HTR-8/SVneo (cell line): ENCODE measurements at places on chromosomes 3 and 15.

GRCh38 chr3:185900228-185900627 lies 37.6 kb downstream of the TRA2B start:
- DNase-seq: peak; percentile 96

DNA sequence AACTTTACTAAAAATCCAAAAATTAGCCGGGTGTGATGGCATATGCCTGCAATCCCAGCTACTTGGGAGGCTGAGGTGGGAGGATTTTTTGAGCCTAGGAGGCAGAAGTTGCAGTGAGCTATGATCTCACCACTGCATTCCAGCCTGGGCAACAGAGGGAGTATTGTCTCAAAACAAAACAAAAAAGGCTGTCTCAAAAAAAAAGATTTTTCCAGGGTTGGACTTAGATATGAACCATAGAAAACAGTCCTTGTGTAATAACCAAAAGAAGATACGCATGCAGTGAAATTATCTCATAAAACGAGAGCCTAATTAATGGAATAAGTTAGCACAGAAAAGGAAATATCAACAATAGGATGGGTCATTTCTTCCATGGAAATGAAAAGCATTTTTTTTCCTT lies 320.4 kb upstream of the RASGRP1 start:
- DNase-seq: no peak

- DNase-seq: no peak
Observed at GRCh38 chr3:128083980-128084674, 31.9 kb downstream of the SEC61A1 start.

GRCh38 chr15:83109532-83109931 lies 2.1 kb downstream of the TM6SF1 start:
- DNase-seq: no peak

DNA sequence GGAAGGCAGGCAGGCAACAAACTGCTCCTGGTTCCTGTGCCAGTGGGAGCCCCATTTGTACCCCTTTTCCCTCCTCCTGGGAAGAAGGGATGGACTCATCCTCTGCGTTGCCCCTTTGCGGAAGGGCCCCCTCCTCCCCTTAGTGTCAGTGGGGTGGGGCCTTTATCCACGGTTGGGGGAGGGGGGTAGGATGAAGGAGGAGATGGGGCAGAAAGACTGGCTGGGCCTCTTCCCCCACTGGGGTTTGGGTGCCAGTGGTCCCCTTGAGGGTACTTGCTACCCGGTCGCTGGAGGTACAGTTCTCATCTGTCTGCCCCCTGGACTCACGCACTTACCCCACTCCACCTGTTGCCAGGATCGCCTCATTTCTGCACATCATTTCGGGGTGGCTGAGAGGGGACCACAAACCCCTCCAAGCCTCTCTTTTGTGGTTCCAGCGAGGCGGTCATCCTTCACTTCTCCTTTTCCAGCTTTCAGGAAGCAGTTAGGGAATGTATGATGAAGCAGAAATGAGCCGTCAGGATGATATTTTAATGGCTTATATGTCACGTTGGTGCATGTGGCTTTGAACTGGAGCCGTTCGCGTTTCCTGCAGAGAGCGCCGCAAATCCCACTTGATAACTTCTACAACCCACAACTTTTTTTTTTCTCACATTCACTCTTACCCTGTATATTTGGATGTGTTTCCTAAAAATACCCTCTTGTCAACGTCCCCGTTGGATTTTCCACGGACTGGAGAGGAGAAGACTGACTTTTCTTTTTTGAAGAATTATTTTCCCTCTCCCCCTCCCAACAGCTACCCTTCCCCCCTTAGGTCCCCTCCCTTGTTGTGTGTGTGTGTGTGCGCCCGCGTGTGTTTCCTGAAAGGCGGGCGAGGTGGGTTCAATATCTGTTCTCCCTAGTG lies at the start of gene ZIC4:
TSS of gene ZIC4 (minus strand) at position 516 of the 904 bp plus-strand sequence. CDS start 3,746 bp downstream, outside the sequence.
- DNase-seq: no peak
